ENCODE measurements at places on chromosomes 1 and 21.

DNA sequence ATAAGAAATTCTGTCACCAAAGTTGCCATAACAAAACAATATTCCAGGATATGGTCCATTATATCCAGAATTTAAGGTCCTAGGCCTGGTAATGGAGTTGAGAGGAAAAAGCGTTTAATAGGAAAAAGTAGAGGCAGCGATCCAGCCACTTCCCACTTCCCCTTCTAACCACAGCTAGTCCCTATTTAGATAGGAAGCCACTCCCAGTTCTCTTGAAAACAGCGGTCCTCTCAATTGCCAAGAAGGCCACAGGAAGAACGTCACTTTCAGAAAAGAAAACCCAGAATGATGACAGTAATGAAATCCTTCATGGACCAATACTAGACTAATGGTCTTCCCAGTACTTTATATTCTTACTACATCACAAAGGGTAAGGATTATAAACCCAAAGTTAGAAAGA, 38.6 kb downstream of the ABL2 start:
- no peak for DNase-seq

- DNase-seq = no peak
These were observed 44.0 kb downstream of the NTNG1 start for GRCh38 chr1:107184888-107185287.

DNA sequence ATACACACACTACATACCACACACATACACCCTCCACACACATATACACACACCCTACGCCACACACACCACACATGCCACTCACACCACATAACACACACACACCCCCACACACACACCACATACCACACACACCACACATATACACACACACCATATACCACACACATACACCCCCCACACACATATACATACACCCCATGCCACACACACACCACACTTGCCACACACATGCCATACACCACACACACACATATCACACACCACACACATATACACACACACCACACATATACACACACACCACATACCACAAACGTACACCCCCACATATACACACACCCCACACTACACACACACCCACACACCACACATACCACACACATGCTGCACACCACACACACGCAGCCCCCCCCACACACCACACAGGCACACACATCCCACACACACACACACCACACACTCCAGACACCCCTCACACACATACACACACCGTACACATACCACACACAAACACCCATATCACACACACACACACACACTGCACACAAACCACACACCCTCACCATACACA, 76.7 kb upstream of the TMPRSS2 start:
- DNase-seq = no peak

DNA sequence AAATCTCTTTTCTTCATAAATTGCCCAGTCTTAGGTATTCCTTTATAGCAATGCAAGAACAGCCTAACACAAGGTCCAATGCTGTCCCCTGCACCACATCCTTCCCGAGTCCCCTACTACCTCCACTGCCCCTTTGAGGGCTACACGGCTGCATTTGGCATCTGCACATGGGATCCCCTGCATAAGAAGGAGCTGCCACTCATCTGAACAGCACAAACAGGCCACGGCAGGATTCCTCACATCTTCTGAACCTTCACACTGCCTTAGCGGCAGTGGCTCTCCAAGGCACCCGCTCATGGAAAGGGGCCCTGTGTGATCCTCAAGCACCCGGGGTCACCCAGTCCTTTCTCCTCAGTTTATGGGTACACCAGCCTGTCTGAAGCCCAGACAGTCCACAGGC, 29.2 kb upstream of the BACE2 start:
- no peak for DNase-seq

DNA sequence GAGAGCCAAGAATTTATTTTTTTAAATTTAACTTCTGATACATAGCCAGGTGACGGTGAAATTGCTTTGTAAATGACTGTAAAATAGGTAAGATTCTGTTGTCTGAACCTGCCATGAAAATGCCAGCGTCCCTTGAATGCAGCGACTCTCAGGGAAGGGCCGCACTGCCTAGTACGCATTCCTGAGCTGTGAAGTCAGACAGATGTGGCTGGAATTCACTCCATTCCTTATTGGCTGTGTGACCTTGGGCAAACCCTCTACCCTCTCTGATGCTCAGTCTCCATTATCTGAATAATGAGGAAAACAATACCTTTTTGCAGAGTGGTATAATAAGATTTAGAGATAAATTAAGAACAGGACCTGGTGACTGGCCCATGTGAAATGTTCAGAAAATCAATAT, 167.1 kb upstream of the DAB1 start:
- no peak for DNase-seq

DNA sequence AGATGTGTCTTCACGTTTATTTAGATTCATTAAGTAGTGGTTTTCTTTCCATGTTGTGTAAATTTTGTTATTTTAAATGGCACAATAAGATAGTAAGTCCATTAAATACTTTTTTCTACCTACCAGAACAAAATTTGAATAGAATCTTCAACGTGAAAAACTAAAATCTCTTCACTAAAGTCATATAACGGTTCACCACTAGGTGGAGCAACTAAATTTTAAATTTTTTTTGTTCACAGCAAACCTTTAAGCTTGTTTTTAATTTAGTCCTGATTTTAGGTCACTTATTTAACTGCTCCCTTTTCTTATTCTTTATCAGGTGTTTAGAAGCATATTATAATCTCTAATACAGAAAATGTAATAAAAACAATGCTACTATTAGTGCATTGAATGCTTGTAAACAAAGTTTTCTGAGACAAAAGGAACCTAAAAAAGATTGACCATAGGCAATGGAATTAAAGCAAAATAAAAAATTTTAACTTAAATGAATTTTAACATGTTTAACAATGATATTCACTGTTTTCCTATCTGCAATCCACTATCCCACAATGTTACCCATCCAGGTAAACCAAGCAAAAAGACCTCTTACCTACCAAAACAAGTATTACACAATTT, 28.3 kb upstream of the PKN2 start:
- peak; percentile 16 for DNase-seq

GRCh38 chr1:46556822-46557221, 5.4 kb upstream of the KNCN start:
- no peak for DNase-seq

Data from muscle of back (tissue), 13 donors.